ENCODE measurements at places on chromosomes 6 and 20. TPM values are rescaled to one million over a fixed set of nuclear protein-coding genes. Genes with fewer than 3 reads are reported as not detected.

- DNase-seq, result no peak
These were observed 1.3 kb downstream of the HINT3 start for GRCh38 chr6:125957845-125958244.

- no peak for DNase-seq
These were observed 23.6 kb upstream of the SCAF8 start for GRCh38 chr6:154709621-154710020.

DNA sequence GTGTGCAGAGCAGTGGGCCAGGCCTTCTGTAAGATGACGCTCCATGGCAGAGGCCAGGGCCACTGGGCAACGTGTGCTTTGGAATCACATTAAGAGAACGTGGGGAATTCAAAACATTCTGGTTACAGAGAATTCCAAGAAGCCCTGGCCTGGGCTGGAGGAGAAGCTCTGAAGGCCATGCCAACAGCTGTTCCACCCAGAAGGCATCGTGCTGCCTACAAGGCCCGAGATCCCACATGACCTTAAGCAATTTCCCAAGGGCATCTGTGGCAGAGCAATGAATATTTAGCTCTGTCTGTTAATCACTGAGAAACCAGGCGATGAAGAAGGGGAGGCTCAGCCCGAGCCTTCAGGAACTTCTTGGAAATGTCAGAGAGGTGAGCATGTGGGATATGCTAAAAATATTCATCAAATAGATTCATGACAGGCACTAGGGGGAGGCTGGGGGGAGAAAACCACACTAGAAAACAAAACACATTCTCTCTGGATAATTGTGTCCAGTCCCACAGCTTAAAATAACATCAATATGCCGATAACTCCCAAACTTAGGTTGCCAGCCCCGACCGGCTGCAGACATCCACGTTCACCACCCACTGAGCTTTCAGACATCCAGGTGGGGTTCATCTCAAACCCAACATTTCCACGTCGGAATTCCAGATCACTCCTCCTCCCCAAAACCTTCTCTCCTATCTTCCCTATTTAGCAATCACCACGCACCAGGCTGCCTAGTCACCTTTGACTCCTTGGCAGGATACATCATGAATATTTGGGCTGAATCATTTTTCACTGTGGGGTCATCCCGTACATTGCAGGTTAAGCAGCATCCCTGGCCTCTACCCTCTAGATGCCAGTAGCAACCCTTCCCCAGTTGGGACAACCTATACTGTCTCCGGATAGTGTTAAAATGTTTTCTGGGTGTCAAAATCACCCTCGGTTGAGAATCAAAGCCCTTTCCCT lies 6.6 kb downstream of the SULF2 start:
- no peak for DNase-seq

GRCh38 chr20:32511358-32512046 lies 73.6 kb downstream of the NOL4L start:
- DNase-seq, result no peak

GRCh38 chr20:46938434-46938833 lies 43.8 kb downstream of the EYA2 start:
- DNase-seq, result no peak

SEMG1 gene
- total RNA-seq, result not detected

DNA sequence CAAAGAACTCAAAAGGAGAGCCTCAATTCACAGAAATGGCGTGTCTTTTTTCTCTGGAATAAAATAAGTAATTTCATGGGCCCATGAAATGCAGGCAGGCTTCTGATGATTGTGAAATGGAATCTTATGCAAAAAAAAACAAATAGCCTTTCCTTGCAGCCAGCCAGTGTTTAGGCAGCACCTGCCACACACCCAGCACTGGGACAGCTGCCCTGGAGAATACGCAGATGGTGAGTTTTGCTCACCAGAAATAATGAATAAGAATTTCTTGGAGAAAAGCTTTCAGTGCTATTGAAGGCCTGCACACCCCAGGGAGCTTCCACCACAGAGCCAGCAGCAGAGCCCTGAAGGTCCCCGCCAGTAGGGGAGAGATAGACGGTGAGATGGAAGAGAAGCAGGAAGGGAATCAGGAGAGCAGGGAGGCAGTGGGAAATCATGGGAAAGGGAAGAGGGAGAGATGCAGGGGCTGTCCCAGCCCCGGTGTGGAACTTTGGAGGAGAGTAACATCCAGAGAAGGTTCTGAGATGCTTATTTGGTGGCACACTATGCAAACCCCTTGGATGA lies 54.9 kb downstream of the PXDC1 start:
- DNase-seq, result no peak

- no peak for DNase-seq
These were observed 33.7 kb downstream of the PTGIS start for GRCh38 chr20:49534255-49534712.

All from sciatic nerve (tissue), 2 donors.